CD4-positive, alpha-beta T cell treated with Interleukin-1 beta for 1 hour (primary cell): ENCODE measurements at places on chromosomes 7 and 10.

- DNase-seq: no peak
These were observed 165.4 kb upstream of the ADO start for GRCh38 chr10:62639144-62639543.

DNA sequence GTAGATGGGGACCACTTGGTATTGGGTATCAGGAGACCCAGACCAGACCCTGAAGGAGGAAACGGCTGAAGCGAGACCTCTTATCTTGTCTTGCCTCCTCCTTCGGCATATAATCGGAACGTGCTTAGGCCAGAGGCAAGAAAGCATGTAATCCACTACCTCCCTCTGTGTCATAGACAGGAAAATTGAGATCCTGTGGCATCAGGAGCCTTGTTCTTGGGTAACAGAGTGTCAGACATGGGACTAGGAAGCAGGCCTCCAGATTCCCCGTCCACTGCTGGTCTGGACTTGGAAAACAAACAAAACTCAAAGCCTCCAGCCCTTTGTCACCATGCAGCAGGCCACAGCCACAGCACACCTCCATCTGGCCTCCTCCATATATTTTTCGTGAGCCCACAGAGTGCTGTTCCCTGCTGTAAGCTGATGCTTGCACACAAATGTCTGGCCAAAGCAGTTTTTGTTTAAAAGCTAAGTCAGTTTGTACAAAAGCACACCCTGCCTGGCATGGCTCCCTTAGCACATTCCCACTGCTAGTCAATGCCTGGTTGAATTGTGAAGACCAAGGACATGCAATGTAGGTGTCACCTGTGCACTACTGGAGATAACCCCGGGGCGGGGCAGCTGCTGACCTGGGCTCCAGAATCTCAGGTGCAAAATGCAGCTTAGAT lies 510.9 kb downstream of the RPS24 start:
- no peak for DNase-seq

DNA sequence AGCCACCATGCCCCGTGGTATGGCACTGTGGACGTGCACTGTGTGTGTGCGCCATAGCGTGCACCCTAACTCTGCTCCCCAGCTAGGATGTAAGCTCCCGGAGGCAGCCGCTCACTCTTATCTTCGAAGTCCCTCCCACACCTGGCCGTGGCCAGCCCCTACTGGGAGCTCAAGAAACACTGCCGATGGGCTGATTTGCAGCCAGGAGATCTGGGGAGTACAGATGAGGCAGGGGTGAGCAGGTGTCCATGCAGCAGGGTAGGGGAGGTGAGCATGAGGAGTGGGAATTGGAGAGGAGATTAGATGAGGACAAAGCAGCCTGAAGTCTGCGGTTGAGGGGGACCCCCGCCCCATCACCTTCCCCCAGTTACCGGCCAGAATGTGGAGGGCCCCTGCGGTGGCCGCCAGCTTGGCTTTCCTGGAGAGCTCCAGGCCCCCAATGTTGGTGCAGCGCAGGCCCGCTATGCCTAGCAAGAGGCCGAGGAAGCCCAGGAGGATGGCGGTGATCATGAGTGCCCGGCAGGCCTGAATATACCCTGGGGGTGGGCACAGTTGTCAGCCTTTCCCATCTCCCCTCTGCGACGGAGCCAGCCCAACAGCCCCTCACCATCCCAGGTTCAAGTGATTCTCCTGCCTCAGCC lies 3.6 kb downstream of the CLDN15 start:
- DNase-seq: no peak

DNA sequence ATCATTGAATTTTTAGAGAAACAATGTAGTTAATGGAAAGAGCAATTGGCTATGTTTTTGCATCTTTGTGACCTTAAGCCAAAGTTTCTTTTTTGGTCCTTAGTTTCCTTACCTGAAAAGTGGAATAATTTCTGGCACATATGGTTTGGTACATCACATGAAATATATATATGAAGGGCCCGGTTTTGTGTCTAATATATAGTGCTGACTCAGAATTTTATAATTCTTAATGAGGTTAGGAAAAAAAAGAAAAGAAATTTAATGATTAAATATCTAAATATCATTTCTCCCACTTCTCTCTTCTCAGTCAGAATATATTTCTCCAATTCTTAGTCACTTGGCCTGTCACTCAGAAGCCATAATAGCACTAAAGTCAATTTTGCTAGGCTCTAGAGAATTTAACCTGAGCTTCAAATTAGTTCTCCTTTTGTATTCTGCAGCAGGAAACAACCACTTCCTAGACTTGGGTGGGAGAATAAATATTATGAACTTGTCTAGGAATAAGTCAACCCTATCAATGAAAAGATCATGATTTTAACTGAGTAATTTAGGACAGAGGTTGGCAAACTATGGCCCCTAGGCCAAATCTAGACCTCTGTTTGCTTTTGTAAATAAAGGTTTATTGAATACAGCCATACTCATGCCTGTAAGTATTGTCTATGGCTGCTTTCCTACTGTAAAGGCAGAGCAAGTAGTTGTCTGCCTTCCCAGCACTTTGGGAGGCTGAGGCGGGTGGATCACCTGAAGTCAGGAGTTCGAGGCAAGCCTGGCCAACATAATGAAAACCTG lies 34.6 kb downstream of the PPP1R9A start:
- DNase-seq: no peak

GRCh38 chr10:11520892-11521291 lies 90.6 kb downstream of the USP6NL start:
- DNase-seq: no peak

DNA sequence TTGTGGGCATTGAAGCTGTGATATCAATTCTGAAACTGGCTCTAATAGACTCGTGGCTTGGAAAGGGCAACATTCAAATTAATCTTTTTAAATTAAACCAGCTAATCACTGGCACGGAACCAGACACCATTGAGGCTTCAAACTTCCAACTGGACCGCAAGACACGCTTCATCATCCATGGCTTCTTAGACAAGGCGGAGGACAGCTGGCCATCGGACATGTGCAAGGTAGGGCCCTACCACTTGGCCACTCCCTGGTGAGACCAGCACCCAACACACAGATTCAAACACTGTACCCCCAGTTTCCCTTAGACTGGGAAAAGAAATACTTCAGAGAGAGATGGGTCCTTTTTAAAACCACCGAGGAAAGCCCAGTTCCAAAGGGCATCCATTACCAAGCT lies 5.1 kb downstream of the PNLIPRP2 start:
- no peak for DNase-seq

DNA sequence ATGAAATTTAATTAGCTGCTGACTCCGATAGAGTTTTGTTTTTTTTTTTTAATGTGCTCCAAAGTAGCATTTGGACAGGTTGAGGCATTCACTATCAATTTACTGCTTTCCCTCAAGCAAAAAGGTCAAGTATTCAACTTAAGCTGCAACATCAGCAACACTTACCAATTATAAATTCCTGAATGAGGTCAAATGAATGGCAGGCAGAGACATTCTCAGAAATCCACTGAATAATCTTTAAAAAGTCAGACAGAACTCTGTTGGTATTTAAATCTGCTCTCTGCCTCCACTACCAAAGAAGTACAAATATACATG lies 62.8 kb downstream of the GSAP start:
- DNase-seq: no peak

DNA sequence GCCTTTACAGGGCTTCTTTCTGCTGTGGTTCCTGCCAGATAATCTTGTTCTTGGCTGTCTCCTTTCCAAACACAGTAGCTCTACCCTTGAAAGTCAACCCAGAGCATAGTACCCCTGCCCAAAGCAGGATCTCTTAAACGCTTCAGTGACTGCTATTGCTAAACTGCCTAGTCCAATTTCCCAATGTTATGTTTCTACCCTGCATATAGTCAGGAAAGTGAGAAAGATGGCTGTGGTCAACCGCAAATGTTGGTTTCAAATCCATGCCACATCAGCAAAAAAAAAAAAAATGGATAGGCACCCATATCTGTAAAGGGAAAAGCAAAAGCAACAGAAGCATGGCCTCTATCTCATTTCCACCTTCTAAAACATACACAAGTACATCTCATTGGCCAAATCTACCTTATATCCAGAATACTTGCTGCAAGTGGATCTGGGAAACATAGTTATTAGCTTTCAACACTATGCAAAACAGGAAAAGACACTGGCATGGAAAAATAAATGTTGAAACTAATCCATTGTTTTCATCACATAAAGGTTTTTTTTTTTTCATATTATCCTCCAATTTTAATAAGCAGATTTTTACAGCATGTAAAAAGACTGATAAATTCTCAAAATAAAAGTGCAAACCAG lies 59.8 kb downstream of the DNAJC1 start:
- no peak for DNase-seq

- no peak for DNase-seq
These were observed 57.1 kb downstream of the KIF5B start for GRCh38 chr10:31999070-31999660.

DNA sequence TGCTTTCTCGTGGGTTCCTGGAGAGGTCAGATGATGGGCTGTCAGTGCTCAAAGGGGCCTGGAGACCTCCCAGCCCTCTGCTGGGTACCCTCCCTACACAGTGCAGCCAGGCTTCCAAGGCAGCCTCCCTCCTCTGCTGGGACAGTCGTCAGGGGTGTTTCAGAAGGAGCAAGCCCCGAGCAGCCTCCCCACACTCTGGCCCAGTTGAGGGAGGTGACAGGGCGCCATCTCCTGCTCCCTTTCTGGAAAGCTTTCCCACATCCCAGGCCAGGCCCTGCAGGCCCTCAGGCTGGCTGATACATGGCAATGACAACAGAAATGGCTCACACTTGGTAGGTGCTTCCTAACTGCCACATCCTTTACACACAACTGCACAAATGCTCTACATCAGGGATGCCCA lies 32.1 kb downstream of the KCNMA1 start:
- no peak for DNase-seq

- DNase-seq: no peak
These were observed 6.8 kb downstream of the TBATA start for GRCh38 chr10:70778267-70778924.

GRCh38 chr10:45058992-45059561 lies 58.4 kb downstream of the ZNF22 start:
- DNase-seq: no peak

- no peak for DNase-seq
These were observed 134.7 kb downstream of the KIAA1217 start for GRCh38 chr10:24343686-24344085.

DNA sequence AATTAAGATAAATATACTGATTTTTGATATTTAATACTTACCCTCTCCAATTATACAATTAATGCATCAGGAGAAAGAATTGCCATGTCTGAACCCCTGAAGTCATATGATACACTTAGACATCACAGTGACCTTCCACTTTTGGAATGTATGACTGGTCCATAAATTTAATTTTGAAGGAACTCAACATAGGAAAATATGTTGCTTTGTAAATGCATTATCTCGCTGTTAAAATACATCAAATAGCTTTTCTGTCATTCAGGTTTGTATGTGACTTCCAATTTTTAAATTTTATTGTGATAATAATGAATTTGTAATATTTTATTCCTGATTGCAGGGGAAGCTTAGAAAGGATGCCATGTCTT lies 631.9 kb upstream of the ANKRD30A start:
- DNase-seq: no peak

- no peak for DNase-seq
These were observed 332.2 kb downstream of the EXOC4 start for GRCh38 chr7:133584956-133585668.

- no peak for DNase-seq
These were observed 69.8 kb downstream of the CDK1 start for GRCh38 chr10:60848126-60848525.

GRCh38 chr7:89837515-89837914 lies 316.8 kb upstream of the STEAP1 start:
- DNase-seq: no peak

- DNase-seq: no peak
These were observed 18.4 kb upstream of the ZCCHC24 start for GRCh38 chr10:79463578-79464496.

DNA sequence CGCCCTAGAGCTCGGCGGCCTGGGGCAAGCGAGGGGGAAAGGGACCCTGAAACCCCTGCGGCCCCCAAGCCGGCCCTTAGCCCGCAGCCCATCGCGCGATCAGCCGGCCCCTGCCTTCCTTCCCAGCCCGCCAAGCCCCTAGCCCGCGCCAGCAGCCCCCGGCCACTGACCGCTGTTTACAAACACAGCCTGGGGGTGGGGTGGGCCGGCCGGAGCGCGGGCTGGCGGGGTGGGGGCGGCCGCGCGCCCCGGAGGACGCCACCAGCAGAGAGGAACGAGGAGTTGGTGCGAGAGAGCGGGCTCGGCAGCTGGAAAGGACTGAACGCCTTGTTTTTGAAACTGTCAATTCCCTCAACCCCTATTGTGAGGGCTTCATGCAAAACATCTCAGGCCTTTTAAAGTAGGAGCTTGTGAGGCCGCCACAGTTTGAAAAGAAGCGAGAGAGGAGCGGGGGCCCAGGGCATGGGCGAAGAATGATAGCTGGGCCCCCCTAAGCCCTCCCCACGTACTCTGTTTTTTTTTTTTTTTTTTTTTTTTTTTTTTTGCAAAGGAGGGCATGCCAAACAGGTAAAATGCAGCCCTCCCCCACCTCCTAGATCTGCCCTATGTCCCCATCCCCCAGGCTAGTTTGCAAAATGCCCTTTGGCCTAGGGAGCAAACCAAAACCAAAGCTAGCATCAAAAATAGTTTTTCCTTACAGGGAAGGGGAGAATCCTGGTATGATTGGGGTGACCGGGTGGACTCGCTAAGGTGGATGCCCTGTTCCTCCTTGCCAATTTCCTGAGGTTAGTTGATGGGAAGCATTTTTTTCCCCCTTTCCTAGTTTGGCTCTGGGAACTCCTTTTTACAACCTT lies 15.0 kb downstream of the SKIDA1 start:
- DNase-seq: no peak

- peak; percentile 17 for DNase-seq
These were observed 2.3 kb downstream of the HPS1 start for GRCh38 chr10:98444314-98445006.

- DNase-seq: no peak
These were observed 107.3 kb upstream of the STARD3NL start for GRCh38 chr7:38070718-38071117.

DNA sequence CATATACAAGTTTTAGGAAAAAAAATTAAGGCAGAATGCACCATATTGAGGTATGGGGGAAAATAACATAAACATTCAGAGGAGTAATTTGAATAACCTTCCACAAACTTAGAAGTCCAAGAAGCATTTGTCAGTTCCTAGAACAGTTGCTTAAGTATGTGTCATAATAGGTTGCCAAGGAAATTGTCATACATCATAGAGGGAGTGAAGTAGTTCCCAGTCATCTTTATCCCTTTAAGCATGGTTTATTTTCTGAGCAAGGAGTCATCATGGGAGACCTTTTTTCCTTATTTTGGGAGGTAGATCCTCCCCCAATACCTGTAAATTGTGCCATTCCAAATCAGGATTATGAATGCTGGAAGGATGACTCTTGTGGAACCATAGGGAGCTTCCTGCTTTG lies at the start of gene SSMEM1:
Gene SSMEM1, plus strand, starts transcription at position 219 of the 400 bp plus-strand sequence. Its CDS starts 51 bp downstream, at position 270.
- DNase-seq: no peak

DNA sequence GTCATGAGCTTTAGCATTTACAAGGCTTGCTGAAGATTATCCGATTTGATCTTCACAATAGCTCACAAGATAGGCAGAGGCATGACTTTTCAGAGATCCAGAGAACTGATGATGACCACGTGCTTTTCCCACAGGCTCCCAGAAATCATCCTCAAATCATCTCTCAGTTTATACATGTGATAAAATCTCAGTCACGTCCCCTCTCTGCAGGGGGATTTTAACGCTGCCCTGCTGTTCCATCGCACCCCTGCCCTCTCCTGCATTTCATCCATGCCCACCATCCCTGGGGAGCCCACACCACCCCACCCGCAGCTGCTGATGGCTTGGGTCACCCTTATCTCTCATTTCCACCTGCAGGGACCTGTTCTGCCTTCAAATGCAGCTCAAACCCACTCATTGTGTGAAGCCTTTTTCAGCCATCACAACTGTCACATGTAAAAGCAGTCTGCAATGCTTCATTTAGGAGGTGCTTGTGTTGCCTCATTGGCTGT lies 141.8 kb downstream of the DIP2C start:
- no peak for DNase-seq

GRCh38 chr7:37759526-37759925 lies 76.0 kb downstream of the GPR141 start:
- DNase-seq: no peak
